ENCODE measurements at places on chromosomes 13 and 19.
A peak's percentile ranks its signal among the peaks of the same experiment; 100 is the strongest.

GRCh38 chr19:3508771-3509535 lies 2.8 kb downstream of the FZR1 start:
- peak; percentile 30 for DNase-seq

- DNase-seq: peak; percentile 44
Observed at GRCh38 chr13:73129023-73129422, 70.2 kb downstream of the KLF5 start.

DNA sequence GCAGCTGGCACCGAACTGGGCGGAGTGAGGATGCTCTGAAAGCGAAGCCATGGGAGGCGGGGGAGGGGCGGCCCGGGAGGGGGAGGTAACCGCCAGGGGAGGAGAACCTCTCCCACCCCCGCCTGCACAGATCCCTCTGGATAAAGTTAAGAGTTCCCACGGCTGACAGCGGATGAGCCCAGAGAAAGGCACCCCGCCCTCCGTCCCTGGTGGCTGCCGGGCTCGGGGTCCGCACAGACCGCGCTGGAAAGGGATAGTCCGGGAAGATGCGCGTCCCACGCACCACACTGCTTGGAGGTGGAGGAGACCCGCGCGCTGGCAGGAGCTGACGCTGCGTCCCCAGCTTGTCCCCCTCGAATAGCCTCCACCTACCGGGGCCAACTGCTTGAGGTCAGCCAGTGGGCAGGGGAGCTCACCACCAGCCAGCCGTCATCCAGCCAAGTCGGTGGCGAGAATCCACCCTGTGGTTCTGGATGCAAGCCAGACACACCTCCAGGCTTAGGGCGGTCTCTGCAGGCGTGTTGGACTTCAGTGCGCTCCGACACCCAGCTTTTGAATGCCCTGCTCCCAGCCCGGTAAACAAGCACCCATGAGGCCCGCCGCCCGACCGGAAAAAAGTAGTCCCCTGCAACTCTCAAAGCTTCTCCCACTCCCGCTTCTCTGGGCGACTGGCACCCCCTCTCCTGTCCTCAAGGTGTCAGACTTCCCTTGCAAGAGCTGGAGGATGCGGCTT lies at the start of gene TRPC4:
Gene TRPC4 (minus strand): TSS at position 17 of the 733 bp plus-strand sequence. CDS start 86,439 bp downstream, outside the sequence.
- DNase-seq: peak; percentile 59

DNA sequence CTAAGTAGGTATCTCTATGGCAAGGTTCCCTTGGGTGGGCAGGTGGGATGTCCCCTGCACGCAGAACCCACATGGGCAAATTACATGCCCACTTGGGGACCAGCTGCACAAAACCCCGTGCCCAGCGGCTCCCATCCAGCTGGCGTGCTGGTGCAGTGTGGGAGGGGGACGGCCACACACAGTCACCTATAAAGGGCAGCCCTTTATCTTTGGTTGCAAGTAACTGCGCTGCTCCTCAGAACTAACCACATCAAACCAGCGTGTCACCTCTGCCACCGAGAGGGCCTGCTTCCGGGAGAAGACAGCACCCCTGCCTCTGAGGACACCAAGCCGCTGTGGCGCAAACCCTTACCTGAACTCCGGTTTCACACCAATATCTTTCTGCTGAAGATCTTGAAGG lies 32.2 kb downstream of the ANKRD27 start:
- DNase-seq: no peak

DNA sequence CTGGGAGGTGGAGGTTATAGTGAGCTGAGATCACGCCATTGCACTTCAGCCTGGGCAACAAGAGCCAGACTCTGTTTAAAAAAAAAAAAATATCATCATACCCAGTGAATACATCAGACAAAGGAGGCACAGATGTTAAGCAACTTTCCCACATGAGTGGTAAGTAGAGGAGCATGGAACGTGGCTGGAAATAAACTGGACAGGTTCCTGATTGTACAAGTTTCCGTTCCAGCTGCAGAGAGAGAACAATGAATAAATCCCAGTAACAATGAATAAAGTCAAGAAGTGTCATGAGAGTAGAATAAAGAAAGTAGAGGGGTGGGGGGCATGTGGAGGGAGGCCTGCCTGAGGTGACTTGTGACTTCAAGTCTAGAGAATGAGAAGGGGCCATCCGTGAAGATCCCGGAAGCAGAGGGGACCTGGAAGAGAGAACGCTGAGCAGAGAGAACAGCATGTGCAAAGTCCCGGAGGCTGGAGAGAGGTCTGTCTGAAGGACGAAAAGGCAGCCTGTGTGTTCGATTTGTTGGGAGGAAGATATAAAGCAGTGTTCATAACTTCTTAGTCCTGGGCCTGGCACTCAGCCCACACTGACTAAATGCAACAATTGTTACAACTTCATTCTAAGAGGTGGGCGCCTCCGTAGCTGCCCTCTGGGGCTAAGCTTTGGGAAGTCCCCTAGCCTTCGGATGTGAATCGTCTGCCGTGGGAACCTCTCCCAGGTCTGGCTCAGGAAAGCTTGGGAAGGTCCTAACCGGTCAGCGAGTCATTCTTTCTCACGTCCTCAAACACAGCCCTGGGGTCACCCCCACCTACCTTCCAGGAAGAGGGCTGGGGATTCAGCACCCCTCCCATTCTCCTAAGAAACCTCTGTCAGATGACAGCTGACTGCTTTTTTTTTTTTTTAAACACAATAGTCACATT lies 15.3 kb upstream of the ARHGEF18 start:
- no peak for DNase-seq

- no peak for DNase-seq
Observed at GRCh38 chr19:46691104-46691503, 25.8 kb downstream of the PRKD2 start.

DNA sequence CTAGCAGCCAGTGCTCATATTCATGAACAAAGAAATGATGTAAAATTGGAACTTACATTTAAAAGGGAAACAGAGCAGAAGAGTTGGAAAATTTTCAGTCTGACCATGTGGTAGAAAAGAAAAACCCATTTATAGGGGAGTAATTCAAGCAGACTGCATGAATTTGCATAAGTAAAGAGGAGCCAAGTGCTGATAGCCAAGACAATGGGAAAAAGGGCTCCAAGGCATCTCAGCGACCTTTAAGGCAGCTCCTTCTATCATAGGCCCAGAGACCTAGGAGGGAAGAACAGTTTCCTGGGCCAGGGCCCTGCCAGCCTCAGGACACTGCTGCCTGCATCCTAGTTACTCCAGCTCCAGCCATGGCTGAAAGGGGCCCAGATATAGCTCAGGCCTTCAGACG lies 7.5 kb downstream of the DNAJC3 start:
- DNase-seq: no peak

DNA sequence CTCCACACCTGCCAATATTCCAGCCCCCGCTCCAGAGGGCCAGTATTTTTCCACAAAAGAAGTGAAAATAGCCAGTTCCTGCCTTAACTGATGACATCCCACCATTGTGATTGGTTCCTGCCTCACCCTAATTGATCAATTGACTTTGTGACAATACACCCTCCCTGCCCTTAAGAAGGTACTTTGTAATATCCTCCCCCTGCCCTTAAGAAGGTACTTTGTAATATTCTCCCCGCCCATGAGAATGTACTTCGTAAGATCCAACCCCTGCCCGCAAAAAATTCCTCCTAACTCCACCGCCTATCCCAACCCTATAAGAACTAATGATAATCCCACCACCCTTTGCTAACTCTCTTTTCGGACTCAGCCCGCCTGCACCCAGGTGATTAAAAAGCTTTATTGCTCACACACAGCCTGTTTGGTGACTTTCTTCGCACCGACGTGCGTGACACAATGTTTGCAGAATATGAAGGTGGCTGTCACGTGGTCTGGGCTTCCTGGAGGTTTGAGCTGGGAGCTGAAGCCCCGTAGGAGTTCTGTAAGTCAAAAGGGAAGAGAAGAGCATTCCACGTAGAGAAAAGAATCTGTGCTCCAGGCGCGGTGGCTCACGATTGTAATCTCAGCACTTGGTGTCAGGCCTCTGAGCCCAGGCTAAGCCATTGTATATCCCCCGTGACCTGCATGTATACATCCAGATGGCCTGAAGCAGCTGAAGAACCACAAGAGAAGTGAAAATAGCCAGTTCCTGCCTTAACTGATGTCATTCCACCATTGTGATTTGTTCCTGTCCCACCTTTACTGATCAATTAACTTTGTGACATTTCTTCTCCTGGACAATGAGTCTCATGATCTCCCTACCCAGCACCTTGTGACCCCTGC lies 6.2 kb upstream of the FUT3 start:
- no peak for DNase-seq

DNA sequence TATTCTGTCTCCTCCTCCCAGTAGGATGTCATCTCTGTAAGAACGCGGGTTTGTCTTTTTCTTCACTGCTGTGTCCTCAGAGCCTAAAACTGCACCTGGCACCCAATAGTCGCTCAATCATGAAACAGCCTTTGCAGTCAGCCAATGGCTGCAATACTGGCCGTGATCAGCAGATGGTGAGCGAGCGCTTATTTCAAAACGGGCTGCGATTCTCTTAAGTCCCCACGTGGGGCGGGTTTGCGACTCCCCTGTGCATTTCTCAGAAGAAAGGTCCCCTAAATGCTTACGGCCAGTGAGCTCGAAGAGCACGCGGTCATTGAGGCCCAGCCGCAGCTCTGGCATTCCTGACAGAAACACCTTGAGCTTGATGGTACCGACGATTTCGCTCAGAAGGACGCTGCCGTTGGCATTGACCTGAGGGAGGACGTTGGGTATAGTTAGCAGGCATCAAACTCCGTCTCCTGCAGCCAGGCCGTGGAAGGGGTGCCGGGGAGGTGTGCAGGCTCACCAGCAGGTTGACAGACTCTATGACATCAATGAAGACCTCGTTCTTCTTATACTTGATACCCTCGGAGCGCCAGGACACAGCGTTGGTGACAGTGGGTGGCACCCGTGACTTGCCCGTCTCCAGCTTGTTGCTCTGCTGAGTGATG lies 6.0 kb downstream of the AP1M2 start:
- peak; percentile 90 for DNase-seq

GRCh38 chr19:7459773-7460172 lies 29.1 kb downstream of the PEX11G start:
- DNase-seq: no peak

DNA sequence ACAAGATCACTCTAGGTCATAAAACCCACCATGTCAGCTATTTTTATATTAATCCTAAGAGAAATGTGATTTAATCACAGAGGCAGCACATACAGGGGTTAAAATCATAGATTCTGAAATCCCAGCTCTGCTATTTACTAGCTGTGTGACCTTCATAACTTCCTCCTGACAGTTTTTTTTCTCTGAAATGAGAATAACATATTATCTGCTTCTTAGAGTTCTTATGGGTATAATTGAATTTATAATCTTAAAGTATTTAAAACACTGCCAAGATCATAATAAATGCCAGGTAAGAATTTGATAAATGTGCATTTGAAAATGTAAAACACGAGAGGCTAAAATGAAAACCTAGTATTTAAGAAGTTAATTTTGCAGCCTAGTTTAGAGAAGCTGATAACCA lies 722.9 kb downstream of the SLITRK6 start:
- DNase-seq: no peak

DNA sequence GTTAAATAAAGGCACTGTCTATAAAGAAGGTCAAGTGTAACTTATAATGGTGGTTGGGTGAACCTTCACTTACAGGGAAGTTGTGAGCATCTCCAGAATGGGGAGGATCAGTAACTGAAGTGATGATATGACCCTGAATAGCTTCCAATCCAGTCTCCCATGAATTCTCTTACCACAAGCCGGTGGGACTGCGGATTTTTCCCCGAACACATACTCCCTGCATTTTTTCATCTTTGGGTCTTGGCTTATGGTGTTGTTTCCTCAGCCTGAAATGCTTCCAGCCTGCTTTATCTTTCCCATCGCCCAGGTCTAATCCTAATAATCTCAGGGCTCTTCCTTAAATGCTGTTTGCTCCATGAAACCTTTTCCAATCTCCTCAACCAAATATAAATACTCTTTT lies 2.0 kb upstream of the CSNK1A1L start:
- DNase-seq: no peak

- DNase-seq: no peak
Observed at GRCh38 chr19:48476176-48476575, 7.0 kb downstream of the CYTH2 start.

GRCh38 chr13:46296115-46296822 lies 84.5 kb downstream of the LRRC63 start:
- peak; percentile 83 for DNase-seq

- no peak for DNase-seq
Observed at GRCh38 chr19:16976446-16976845, 50.2 kb downstream of the CPAMD8 start.

DNA sequence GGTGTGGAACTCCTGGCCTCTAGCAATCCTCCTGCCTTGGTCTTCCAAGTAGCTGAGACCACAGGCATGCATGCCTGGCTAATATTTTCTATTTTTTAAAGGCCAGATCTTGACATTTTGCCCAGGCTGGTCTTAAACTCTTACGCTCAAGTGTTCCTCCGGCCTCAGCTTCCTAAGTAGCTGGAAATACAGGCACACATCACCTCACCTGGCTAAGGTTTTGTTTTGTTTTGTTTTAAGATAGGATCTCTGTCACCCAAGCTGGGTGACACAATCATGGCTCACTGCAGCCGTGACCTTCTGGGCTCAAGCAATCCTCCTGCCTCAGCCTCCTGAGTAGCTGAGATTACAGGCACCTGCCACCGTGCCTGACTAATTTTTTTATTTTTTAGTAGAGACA lies 5.5 kb upstream of the RLN3 start:
- DNase-seq: peak; percentile 47

DNA sequence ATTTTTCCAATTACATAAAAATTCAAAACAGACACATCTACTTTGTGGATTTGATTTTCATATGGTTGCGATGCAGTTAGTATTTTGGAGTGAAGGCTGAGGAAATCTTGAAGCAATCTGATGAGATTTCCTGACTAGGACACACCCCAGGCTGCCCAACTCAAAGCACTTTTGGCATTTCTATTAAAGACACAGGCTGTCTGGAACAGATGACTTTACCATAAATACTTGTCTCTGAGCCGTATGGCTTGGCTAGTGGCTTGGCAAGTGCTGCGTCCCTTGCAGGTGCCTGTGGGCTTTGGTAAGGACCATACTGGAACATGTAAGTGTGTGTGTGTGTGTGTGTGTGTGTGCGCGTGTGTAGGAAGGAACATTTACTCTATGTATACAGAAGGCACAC lies 218.8 kb downstream of the FGF9 start:
- no peak for DNase-seq

DNA sequence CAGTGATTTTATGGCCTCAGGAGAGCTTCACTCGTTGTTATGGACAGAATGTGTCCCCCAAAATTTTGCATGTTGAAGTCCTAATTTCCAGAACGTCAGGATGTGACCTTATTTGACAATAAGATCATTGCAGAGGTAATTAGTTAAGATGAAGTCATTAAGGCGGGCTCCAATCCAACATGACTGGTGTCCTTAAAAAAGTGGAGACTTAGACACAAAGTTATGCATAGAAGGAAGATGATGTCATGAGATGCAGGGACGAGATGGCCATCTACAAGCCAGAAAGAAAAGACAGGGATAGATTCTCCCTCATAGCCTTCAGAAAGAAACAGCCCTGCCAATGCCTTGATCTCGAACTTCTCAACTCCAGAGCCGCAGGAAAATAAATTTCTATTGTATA lies 25.8 kb upstream of the SPATA13 start:
- no peak for DNase-seq

- DNase-seq: peak; percentile 74
Observed at GRCh38 chr13:74641586-74641985, 507.4 kb upstream of the KLF12 start.

DNA sequence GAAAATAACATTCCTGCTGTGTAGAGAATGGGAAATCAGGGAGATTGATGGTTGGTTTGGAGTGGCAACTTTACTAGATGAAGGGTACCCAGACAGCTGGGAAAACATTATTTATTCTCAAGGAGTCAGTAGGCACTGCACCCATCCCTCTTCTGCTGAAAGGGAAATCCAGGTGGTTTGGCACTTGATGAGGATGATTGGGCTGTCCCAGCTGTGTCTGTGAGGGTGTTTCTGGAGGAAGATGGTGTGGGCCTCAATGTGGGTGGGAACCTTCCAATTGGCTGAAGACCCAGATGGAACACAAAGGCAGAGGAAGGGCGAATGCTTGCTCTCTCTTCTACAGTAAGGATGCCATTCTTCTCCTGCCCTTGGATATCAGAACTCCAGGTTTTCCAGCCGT lies 10.4 kb upstream of the SACS start:
- DNase-seq: no peak

Measured in IMR-90 (cell line).